ENCODE measurements at places on chromosomes 7 and 10.

DNA sequence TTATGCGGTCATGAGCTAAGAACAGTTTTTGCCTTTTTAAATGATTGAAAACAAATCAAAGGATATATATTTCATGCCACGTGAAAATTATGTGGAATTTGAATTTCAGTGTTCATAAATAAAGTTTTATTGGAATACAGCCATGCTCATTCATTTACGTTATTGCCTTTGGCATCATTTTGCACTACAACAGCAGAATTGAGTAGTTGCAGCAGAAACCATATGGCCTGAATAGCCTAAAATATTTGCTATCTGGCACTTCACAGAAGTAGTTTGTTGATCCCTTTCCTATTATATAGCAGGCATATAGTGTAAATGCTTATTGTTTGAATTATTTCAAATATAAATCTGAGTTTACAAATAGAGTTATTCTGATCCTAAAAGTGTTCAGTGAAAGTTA lies 59.7 kb downstream of the AUTS2 start:
- DNase-seq: no peak

DNA sequence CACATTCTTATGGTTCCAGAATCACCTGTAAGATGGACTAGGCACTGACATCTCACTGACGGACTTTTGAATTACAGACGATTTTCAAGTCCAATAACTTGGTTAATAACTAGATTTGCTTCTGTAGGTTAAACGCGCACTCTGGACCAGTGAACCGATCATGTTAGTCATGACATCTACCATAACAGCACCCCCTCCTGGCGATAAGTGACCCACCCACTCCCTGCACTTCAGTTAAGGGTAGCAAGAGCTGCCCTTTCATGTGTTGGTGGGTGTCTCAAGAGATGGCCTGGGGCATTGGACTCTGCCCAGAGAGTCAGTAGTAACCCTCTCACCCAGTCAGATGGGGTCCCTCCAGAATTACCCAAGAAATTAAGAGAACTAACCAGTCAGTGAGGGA lies 12.9 kb downstream of the GRM8 start:
- DNase-seq: no peak

- DNase-seq: no peak
These were observed 747.1 kb upstream of the GALNT17 start for GRCh38 chr7:70384891-70385290.

- no peak for DNase-seq
These were observed 42.6 kb upstream of the GSAP start for GRCh38 chr7:77458786-77459185.

GRCh38 chr7:141563956-141564623 lies 12.9 kb downstream of the AGK start:
- DNase-seq: no peak

DNA sequence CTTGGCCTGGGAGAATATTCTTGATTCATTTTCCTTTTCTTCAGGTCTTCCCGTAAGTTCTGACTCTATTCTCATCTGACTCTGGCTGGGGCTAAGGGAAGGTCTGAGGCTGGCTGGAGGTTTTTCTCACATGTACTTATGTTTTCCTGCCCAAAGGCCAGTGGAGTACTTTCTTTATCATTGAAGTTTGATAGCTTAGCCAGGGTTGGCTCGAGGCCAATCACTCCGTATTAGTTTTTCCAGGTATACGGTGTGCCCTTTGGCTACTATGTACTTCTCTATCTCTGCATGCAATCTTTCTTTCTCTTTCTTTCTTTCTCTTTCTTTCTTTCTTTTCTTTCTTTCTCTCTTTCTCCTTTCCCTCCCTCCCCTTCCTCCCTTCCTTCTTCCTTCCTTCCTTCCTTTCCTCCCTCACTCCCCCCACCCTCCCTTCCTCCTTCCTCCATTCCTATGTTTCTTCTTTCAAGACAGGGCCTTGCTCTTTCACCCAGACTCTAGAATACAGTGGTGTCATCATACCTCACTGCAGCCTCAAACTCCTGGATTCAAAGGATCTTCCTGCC lies 26.8 kb upstream of the VKORC1L1 start:
- no peak for DNase-seq

- DNase-seq: no peak
These were observed 426.1 kb upstream of the LRRN3 start for GRCh38 chr7:110664803-110665202.

DNA sequence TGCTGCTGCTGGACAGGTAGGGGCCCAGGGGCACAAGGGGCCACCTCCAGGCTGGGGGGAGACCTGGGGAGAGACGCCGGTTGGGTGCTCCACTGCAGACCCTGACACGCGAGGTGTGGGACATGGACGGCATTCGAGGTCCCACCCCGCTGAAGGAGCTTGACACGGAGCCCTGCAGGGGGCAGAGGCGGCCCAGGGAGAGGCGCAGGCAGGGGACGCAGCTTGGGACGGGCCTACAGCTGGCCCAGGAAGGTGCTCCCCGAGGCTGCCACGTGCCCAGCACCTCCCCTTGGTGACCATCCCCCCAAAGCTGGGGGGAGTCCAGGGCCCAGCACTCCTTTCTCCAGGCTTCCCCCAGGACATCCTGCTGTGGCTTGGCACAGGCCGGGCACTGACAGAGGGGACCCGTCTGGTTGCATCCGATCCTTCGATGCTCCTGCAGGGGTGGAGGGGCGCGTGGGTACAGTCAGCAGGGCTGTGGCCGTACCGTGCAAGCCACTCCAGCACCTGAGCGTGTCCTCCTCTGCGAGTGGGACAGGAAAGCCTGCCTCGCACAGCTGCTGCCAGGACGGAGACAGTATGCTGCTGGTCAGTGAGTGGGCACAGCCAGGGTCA lies 174.4 kb downstream of the ELFN1 start:
- no peak for DNase-seq

DNA sequence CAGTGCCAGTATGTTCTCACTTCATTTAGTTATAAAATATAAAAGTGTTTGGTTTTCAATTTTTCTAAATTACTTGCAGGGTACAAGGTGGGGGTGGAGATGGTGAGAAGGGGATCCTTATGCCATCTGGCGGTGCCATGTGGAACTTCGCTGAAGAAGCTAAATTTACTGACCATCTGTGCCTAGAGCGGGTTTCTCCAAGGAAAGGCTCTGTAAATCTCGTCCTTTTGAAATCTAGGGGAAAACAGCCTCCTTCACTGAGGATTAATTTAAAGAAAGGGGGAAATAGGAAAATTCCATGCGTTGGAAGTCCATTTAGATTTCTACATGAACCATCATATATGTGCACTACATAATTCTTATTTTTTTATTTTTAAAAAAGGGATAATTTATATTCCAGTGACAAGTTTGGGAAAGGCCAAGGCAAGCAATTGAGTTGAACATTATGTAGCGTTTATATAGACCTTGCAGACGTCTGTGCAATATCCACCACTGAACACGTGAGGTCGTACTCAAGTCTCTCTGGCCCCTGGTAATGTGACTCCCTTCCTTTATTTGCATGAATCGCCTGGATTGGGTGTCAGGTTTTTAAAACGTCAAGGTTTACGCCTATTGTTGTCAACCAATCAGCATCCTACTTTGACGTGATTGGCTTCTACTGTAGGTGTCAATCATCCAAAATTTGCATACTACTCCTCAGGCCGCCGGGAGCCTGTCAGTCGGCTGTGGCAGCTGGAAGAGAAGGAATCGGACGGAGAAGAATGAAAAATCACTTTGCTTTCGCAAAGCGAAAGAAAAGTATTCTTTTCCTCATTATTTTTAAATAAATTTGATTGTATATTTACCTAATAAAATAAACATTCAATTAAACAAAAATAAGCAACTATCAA lies 297.1 kb upstream of the NFE2L3 start:
- no peak for DNase-seq
